ENCODE measurements at places on chromosomes 1 and 21.

GRCh38 chr1:183209533-183210158, 23.6 kb downstream of the LAMC2 start:
- DNase-seq, result no peak

- DNase-seq, result no peak
These were observed 28.3 kb downstream of the PRMT2 start for GRCh38 chr21:46663754-46664153.

GRCh38 chr1:8584316-8584715, 233.1 kb downstream of the RERE start:
- no peak for DNase-seq

- DNase-seq, result no peak
These were observed 18.0 kb upstream of the ID3 start for GRCh38 chr1:23577056-23578004.

- peak; percentile 79 for DNase-seq
These were observed 1.2 kb downstream of the RUNX3 start for GRCh38 chr1:24928689-24929397.

DNA sequence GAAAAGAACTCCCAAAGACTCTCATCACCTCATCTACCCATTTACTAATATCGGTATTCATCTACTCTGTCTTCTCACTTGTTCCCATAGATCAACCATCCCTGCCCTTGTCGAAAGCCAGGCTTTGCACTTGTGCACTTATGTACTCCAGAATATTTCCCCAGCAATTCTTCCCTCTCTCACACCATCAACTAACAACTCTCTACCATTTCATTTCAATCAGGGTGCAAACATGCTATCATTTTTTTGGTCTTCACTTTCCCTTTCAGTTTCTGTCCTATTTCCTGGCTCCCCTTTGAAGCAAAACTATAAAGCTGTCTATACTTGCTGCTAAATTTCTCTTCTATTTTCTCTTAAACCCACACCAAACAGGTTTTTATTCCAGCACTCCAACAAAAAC, 6.7 kb downstream of the C1orf105 start:
- DNase-seq, result no peak

GRCh38 chr1:208207388-208208131, 36.6 kb downstream of the PLXNA2 start:
- no peak for DNase-seq

- no peak for DNase-seq
These were observed 79.1 kb upstream of the ARTN start for GRCh38 chr1:43854473-43854872.

GRCh38 chr1:86942743-86943142, 28.3 kb downstream of the HS2ST1 start:
- DNase-seq, result no peak

GRCh38 chr1:41711581-41711980, 207.1 kb downstream of the HIVEP3 start:
- DNase-seq, result no peak

GRCh38 chr1:244057474-244058385, 6.6 kb downstream of the ZBTB18 start:
- no peak for DNase-seq

- DNase-seq, result no peak
These were observed 120.9 kb downstream of the SYT2 start for GRCh38 chr1:202589190-202589930.

- DNase-seq, result no peak
These were observed 19.1 kb downstream of the MRPL37 start for GRCh38 chr1:54218883-54219687.

- DNase-seq, result peak; percentile 22
These were observed 254.0 kb downstream of the PTPRU start for GRCh38 chr1:29490204-29490934.

GRCh38 chr1:53600001-53600400, 139.0 kb downstream of the GLIS1 start:
- DNase-seq, result no peak

GRCh38 chr1:203264052-203264501, 34.6 kb upstream of the CHIT1 start:
- DNase-seq, result no peak

DNA sequence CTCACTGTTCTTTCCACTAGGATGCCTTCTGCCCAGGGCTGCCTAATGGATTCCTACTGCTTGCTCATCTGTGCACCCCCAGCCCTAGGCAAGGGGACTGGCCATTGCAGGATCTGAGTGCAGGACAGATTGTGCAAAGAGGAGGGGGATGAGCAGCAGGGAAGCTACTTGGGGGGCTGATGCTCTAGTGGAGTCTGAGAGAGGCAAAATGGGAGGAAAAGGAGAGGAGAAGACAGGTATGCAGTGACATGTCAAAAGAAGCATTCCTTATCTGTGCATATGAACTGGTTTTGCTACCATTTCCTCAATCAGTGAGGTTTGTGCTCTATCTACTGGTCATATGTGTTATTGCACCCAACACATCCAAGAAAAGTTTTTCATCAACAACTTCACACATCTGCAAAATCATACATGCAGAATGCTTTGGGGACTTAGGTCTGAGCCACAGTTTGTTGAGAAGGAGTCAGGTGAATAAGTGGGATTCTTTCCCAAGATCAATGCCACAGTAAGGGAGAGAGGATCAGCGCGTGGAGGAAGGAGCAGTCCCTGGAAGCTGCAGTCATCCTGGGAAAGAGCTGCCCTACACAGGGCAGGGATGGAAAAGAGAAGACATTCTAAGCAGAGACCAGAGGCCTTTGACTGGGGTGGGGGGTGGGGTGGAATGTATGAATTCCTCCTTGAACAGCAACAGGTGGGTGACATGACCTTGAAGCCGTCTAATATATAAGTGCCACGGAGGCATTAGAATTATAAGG, 14.4 kb downstream of the SLC5A9 start:
- DNase-seq, result no peak

DNA sequence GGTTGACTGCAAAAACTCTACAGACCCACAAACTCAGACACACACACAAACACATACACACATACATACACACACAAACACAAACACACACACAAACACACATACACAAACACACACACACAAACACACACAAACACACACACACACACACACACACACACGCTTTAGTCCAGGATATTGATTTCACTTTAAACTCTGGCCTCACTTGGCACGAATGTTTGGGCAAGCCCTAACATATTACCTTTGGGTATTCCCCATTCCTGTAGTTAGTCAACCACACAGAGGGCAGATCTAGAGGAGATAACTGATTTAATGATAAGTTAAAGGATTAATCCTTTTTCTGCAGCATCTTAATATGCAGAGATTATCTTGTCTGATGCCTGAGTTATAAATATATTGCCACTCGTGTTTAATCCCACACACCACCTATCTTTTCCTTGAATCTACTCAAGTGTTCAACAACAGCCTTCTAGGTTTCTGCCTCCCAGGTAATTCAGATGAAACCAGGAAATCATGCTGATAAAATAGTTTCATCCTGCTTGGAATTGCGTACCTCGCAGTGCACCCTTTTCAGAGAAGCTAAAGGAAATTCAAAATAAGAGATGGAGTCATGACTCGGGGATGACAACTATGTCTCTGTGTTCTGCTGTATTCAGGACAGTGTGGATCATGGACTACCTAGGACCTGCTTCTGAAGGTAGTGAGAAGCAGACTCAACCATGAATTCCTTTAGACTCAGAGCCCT, 14.5 kb upstream of the RUNX1 start:
- no peak for DNase-seq

DNA sequence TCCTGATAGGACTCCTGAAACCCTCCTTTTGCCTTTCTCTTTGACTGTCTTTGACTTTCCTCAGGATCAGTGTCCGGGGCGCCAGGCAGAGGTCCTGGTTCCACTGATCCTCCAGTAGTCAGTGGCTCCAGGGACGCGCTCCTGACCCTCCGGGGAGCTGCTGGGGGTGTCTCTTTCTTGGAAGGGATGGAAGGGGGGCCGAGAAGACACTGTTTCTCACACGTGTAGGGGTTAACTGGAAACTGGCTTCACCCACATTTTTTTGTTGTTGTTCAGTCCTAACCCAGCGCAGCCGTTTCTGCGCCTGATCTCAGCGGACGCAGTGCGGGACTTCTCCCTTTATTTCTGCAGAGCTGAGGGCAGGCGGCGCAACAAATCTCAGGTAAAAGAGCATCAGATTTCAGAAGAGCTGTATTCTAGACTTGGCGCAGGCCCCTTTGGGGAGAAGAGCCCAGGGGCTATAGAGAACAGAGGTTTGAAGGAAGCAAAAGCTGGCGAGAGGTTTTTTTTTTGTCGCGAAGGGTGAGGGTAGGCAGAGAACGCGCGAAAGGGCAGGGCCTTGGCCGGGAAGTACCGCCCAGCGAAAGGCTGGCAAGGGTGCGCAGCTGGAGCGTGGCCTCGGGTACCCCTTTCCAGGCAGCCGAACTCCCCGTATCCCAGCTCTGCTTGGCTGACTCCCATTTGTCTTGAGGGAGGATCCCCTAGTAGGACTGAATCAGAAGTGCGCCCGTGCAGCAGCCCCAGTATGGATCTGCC, 4.3 kb upstream of the LHX9 start:
- peak; percentile 63 for DNase-seq

DNA sequence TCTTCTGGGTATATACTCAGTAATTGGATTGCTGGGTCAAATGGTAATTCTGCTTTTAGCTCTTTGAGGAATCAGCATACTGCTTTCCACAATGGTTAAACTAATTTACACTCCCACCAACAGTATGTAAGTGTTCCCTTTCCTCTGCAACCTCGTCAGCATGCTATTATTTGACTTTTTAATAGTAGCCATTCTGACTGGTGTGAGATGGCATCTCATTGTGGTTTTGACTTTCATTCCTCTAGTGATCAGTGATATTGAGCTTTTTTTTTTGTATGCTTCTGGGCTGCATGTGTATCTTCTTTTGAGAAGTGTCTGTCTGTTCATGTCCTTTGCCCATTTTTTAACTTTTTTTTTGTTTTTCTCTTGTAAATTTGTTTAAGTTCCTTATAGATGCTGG, 279.4 kb downstream of the PTGER3 start:
- DNase-seq, result no peak

DNA sequence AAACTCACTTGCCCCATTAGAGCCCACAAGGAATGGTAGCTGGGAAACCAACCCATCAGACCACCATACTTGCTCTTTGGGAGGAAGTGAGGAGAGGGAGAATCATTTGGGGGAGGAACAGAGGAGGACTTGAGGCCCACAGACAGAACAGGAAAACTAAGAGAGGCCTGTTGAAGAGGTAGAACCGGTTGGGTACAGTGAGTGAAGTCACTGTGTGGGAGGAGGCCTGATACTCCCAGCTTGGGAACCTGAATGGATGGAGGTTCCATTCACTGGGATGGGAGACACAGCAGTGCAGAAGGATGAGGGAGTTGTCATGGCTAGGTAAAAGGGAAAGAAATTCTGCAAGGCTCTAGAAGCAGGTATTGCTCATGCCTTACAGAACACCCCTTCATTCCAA, 63.4 kb upstream of the PSEN2 start:
- no peak for DNase-seq

GRCh38 chr1:63799307-63799706, 25.5 kb downstream of the ROR1 start:
- DNase-seq, result no peak

- no peak for DNase-seq
These were observed 1040.7 kb upstream of the B3GALT2 start for GRCh38 chr1:194227161-194227560.

- DNase-seq, result no peak
These were observed 12.5 kb upstream of the GPR153 start for GRCh38 chr1:6273380-6273891.

- no peak for DNase-seq
These were observed 41.2 kb downstream of the TDRD5 start for GRCh38 chr1:179632868-179633267.
